ENCODE measurements at places on chromosomes 2 and 18.

GRCh38 chr2:173986805-173987204 is 21.6 kb upstream of the SP3 start:
- DNase-seq, result no peak

DNA sequence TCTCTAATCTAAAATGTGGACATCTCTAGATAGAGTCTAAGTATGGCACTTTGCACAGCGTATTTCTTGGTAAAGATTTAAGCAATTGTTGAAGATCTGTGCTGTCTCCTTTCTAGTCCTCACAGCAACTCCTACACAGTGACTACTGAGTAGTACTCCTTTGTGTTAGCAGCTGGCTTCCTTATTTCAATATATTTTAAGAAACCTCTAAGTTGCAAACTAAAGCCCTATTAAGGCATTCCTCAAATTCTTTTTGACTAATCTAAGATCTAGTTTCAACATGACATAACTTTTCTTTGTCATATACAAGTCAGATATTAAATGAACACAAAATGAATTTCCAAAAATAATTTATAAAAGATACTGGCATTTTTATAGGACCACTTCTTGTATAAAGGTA is 121.8 kb upstream of the DNAJC10 start:
- no peak for DNase-seq

- peak; percentile 7 for DNase-seq
These were observed 125.3 kb downstream of the ANTXR1 start for GRCh38 chr2:69138247-69138772.

DNA sequence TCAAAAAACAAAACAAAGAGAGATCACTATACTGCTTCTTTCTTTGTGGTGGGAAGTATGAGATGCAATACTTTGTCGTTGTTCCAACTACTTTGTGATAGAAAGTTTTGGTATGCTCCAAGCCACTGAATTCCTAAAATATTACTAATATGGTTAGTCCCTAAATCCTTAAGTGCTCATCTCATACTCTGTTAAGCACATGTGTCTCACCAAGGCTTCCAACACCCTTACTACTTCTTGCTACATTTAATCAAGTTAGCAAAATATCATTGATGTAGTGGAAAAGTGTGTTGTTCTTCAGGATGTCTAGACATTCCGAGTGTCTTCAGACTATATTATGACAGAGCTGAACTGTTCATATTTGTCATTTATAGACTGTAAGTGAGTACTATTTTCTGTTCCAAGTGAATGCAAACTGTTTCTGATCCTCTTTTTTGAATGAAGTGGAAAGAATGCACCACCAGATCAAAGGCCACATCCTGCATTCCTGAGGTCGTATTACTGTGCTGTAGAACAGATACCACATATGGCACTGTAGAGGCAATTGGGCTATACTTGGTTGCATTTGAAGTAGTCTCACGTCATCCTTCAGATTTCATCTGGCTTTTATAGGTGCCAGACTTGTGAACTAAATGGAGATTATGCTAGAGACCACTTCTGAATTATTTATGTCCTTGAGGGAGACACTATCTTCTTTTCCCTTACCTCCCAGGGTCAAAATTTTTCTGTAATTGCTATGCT is 298.4 kb upstream of the ZNF521 start:
- no peak for DNase-seq
